ENCODE measurements at places on chromosomes 1 and 21. TPM values are rescaled to one million over a fixed set of nuclear protein-coding genes. Genes with fewer than 3 reads are reported as not detected.

DNA sequence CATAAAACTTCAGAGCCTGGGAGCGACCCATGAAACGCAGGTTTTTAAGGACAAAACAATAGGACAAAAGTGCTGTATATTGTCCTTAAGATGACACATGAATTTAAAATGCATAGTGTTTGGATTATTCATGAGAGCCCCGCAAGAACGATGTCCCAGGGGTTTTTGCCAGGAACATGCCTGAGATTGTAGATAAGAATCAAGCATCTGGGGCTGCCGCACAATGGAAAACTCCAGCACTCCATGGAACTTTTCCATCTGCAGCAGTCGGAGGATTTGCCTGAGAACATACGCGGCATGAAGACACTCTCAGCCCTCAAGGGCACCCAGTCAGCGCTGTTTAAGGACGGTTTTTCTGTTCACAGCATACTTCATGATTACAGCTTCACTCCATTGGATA lies 5.3 kb upstream of the ERG start:
- H3K27ac ChIP-seq: no peak overlapping the region
- H3K4me3 ChIP-seq: no peak overlapping the region
- no peak for DNase-seq
- no peaks in the 10 kb centered on the region for H3K36me3 ChIP-seq

DNA sequence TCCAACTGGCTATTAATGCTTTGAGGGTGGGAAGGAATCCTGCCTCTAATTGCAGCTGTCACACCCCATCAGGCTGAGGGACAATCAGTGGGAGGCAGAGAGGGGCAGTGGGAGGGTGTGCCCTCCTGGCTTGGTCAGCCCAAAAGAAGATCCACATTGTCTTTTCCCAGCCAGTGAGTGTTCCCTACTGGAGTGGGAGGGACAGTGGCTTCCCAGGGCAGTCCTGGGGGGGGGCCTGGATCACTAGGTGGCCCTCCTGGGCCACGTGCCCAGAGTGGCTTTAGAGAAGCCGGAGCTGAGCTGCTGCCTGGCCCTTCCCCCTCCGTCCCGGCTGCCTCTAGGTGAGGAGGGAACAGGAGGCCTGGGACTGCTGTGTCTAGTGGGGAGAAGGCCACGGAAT lies 14.0 kb downstream of the INKA2 start:
- no peaks in the 10 kb centered on the region for H3K36me3 ChIP-seq
- no peak overlapping the region for H3K4me3 ChIP-seq
- H3K27ac ChIP-seq: no peak overlapping the region
- peaks cover 5% of the 10 kb centered on the region for H3K4me1 ChIP-seq
- DNase-seq: no peak

- H3K36me3 ChIP-seq: no peaks in the 10 kb centered on the region
- no peak overlapping the region for H3K4me3 ChIP-seq
- H3K27ac ChIP-seq: no peak overlapping the region
Measured at GRCh38 chr1:106995970-106996369, 60.5 kb upstream of the PRMT6 start.

DNA sequence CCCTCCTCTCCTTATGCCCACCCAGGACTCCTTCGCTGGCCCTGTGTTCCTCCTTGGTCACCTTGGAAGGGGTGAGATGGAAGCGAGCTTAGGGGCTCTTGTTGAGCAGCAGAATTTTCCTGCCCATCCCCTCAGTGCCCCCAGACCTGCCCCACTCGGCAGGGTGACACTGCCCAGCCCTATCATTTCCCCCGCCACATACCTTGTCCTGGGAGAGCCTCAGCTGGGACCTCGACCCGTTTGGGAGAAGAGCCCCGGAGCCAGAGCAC lies 1.4 kb upstream of the FNDC5 start:
- peaks cover 19% of the 10 kb centered on the region for H3K4me1 ChIP-seq
- H3K4me3 ChIP-seq: peak overlapping the region; percentile 48
- H3K27me3 ChIP-seq: peaks cover 45% of the 10 kb centered on the region
- peaks cover 14% of the 10 kb centered on the region for H3K36me3 ChIP-seq
- no peak for DNase-seq

DNA sequence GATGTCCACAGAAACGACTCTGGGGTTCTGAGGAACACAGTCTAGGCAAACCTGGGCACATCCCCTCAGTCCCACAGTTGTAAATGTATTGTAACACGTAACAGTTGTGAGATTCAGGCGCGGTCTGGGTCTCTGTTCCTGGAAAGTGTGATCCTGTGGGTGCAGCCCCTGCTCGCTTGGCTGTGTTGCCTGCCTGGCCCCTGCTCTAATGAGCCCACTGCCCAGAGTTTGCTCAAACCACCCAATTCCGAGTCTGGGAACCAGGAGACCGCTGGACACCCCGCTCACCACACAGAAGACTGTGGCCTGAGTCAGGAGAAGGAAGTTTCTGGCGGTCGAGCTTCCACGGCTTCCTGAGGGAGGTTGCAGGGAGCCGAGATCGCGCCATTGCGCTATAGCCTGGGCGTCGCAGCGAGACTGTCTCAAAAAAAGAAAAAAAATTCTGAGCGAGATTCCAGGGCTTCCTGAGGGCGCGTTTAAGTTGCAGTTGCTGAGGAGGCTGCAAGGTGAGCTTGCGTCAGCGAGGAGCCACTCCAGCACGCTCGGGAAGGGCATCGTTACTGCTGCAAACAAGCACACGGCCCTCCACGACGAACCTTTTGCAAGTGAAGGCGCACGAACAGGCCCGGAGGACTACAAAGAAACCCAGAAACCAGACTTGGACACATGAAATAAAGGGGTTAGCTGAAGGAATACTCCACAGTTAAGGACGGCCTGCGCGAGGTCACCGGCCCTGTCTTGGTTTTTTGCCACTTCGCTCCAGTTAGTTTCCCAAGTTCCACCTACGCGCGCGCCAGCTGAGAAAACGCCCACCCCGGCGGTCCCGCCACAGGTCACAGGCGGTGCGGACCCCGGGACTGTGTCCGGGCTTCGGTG lies 1.1 kb downstream of the C21orf58 start:
- H3K4me1 ChIP-seq: peaks cover 53% of the 10 kb centered on the region
- no peaks in the 10 kb centered on the region for H3K27me3 ChIP-seq
- H3K27ac ChIP-seq: no peak overlapping the region
- H3K36me3 ChIP-seq: no peaks in the 10 kb centered on the region
- peak; percentile 88 for DNase-seq

GRCh38 chr1:203665993-203666392 lies 39.4 kb downstream of the ATP2B4 start:
- H3K27ac ChIP-seq: no peak overlapping the region
- H3K27me3 ChIP-seq: no peaks in the 10 kb centered on the region
- H3K36me3 ChIP-seq: no peaks in the 10 kb centered on the region
- H3K4me1 ChIP-seq: peaks cover 31% of the 10 kb centered on the region

Gene SPRR1A
- not detected for polyA plus RNA-seq

Gene SASS6
- polyA plus RNA-seq: 2.7 TPM
